ENCODE measurements at places on chromosomes 6 and 20.

DNA sequence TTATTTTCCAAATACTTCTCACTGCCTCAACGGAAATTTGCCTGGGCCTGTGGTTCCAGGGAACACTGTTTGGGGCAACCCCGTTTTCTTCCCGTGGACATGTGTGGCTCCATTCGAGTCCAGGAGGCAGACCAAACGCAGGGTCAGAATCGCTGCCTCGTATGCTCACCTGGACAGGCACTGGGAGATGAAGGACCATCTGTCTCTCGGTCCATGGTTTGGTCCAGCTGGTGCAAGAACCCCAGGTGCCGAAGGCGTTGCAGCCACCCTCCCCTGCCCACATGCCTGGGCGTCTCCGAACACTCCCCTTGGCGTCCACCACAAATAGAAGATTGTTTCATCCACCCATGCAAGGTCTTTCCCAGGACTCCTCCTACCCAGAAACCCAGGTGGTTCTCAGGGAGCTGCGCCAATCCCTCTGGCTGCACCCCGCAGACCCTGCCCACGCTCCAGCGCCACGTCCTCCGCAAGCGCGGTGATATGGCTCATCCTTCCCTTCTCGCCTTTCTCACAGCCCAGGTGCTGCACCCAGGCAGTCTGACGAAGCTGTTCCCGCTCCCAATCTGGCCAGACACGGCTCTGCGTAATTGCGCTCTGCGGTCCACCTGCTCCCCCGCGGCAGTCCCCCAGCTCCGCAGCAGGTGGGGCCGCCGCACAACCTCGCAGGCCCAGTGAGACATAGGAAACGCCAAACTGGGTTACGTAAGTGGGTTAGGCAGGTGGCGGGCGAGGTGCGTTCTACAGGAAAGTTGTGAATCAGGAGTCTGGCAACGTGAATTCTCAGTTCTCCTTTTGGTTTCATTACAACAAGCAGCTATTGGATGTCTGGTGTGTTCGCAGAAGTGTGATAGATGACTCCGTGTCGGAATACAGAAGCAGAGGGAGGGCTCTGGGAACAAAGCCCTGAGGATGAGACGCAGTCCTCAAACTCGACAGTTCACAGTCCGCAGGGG lies 146.2 kb upstream of the ECI2 start:
- DNase-seq: peak; percentile 33

DNA sequence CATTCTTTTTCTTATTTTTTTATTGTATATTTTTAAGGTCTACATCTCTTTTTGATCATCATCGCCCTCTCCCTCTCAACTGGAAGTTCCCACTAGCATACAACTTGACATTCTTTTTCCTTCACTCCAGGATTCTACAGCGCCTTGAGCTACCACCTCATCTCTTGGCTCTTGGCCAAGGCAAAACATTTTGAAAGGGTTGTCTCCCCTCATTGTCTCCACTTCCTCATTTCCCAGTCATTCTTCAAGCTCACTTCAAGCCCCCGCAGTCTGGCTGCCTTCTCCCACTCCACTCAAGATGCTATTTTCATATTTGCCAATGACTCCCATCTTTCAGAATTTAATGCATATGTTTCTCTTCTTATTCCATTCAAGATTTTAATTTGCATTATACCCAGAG lies 63.0 kb downstream of the OPN5 start:
- DNase-seq: no peak

GRCh38 chr6:163085426-163085825 lies 329.1 kb upstream of the QKI start:
- no peak for DNase-seq

GRCh38 chr6:98672681-98673475 lies 161.5 kb upstream of the POU3F2 start:
- DNase-seq: no peak

DNA sequence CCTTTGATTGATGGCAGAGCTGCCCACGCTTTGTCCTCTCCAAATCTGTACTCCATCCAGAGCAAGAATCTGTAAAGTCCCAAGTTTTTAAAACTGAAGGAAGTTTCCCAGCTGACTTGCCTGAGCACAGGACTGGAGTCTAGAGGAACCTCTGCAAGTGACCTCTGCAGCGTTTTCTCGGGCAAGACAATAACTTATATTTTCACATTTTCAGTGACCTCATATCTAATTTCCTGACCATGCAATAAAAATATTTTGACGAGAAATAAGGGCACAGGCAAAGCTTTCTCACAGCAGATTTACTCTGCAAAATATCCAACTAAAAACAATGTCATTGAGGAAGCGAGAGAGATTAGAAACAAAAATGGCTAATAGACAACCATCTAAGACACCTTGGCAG lies 185.5 kb upstream of the SNX9 start:
- no peak for DNase-seq

DNA sequence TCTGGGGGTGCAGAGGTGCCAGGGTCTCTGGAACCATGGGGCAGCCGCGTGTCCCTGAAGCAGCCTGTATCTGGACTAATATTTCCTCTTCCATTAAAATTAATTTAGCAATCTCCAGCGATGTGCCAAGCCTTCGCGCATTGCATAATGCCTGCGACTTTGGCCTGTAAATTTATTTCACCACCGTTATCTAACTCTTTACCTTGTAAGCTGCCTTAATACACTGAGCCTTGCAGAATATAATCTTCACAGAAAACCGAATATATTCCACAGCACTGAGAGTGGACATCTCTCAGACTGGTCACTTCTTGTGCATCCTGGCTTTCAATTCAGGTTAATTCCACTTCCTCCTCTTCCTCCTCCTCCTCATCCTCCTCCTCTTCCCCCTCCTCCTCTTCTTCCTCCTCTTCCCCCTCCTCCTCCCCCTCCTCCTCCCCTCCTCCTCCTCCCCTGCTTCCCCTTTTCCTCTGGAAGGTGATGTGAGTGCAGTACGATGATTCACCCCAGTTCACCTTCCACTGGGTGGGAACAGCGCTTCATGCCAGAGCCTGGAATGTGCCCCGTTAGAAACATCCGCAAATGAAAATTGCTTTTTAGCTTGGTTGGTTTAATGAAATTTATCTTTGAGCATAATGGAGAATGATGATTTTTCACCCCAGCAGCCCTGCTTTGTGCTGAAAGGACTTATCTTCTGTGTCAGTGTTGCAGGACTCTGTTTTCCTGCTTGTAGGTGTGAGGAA lies 101.4 kb downstream of the CDH4 start:
- no peak for DNase-seq

DNA sequence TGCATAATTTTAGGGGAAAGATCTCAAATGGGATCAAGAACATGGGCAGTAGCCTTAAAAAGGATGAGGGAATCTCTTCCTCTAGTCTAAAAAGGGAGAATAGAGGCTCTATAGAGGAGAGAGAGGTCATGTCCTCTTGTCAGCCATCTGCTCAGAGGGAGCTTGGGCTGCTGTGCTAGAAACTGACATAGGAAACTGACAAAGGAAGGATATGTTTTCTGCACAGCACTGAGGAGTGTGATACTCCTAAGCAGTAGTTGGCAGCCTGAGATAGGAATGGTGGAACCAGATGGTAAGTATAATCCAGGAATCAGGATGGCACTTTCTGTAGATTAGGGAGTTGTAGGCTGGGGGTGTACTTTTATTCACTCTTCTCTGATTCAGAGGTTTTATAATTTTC lies 59.2 kb downstream of the PTPRA start:
- no peak for DNase-seq

DNA sequence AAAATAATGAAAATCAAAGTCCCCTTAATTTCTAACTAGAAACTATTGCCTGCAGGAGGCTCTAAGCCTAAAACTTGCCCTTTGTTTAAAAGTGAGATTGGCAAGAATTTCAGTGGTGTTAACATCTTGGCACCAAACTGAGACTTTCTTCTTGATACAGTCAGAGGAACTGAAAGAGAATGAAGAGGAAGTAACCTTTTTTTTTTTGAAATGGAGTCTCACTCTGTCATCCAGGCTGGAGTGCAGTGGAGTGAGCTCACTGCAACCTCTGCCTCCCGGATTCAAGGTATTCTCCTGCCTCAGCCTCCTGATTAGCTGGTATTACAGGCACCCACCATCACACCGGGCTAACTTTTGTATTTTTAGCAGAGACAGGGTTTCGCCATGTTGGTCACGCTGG lies 3.6 kb downstream of the DOP1A start:
- DNase-seq: no peak

- no peak for DNase-seq
Observed at GRCh38 chr20:47125758-47126591, 230.5 kb downstream of the ZMYND8 start.

GRCh38 chr6:8934318-8934717 lies 499.0 kb upstream of the SLC35B3 start:
- no peak for DNase-seq

DNA sequence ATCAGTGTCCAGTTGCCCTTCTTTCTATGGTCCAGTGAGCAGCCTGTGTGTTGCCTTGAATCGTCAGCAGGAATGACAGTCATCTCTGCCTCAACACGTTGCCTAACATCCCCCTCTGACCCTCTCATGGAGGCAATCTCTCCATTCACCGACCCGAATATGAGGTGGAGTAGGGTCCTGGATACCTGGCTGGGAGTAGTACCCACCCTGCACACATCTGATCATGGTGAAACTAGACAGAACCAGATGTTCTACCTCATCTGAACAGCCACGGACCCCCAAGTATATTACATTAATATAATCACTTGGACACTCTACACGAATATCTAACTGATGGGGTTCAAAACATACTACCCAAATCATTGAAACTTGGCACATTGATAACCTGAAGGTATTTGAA lies 77.0 kb upstream of the COL21A1 start:
- no peak for DNase-seq

DNA sequence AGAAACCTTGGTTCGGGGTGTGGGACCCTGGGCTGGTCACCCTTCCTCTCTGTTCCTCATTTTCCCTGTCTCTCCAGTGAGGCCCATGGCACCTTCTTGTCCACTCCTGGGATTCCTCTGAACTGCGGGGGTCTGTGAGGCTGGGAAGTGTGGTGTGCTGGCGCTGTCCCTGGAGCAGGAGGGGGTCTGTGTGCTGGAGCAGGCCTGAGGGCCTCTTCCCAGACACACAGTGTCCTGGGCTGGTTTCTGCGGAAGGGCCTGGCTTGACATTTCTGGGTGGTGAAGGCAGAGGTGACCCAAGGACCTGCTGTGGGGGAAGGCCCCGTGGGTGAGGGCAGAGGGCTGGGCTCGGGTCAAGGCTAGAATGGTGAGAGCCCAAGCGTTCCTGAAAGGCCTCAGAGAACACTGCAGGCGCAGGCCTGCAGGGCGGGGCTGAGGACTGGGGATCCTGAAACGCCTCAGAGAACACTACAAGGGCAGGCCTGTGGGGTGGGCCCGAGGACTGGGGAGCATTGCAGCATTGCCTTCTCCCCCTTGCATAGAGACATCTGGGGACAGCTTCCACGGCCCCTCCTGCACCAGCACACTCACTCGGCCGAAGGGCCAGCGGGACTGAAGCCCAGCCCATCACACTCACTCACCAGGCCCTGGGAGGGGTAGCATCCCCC lies 10.6 kb upstream of the BAK1 start:
- no peak for DNase-seq

- no peak for DNase-seq
Observed at GRCh38 chr6:41038205-41038604, 816 bp downstream of the UNC5CL start.

DNA sequence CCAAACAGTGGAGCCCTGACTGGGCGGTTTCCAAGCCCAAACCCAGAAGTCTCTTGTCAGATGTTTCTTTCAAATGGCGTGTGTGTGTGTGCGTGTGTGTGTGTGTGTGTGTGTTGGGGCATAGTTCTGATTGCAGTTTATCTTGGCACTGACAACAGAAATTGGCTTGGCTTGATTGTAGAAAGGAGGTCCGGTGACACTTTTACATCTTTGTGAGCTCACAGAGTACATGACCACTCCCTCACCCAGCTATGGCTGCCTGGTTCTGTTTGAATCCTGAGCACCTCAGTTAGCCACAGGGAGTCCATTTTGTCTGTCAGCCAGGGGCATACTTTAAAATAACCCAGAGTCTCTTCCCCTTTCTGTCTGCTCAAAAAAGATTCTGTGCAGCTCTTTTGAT lies 276.3 kb downstream of the CD83 start:
- no peak for DNase-seq

- no peak for DNase-seq
Observed at GRCh38 chr20:1813674-1814635, 81.3 kb upstream of the SIRPA start.

DNA sequence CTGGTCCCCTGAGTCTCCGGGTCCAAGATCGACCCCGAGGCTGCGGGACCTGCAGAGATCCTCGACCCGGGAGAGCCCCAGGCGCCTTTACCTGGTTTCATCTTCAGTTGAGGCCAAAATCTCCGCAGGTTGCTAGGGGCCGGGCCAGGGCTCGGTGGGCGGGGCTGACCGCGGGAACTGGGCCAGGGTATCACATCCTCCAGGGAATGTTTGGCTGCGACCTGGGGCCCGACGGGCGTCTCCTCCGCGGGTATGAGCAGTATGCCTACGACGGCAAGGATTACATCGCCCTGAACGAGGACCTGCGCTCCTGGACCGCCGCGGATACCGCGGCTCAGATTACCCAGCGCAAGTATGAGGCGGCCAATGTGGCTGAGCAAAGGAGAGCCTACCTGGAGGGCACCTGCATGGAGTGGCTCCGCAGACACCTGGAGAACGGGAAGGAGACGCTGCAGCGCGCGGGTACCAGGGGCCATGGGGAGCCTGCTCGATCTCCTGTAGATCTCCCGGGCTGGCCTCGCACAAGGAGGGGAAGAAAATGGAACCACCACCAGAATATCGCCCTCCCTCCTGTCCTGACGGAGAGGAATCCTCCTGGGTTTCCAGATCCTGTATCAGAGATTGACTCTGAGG lies 53.8 kb upstream of the POLR1H start:
- DNase-seq: peak; percentile 11

DNA sequence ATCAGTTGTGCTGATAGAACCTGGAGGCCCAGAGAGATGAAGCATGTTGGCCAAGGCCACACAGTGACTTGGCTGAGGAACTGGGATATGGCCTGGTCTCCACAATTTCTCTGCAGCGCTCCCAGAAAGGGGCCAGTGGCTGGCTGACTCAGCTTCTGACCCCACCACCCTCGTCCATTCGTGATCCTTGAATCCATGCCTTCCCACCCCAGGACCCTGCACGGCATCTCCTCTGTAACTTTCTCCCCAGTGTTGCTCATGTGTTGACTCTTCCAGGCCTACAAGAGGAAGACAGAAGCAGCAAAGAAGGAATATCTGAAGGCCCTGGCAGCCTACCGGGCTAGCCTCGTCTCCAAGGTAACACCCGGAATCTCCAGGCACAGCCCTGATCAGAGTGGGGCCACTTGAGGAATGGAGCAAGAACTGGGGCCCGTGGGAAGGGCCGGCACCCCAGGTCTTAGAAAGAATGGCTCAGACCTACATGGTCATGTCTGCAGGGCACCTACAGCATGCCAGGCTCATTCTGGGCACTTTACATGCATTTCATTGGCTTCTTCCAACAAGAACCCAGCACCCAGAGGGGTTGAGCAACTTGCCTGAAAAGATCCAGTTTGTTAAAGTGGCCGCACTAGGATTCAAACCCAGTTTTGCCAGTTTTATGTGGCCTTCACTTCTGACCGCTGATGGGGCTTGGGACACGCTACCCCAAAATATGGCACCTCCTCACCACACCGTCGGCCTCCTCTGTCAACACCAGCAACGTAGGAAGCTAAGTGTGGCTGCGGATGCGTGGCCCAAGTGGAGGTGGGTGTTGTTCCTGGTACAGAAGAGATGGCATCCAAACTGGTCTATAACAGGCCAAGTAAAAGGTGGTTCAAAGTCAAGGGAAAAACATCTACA lies 122.2 kb downstream of the JPH2 start:
- DNase-seq: no peak

- peak; percentile 30 for DNase-seq
Observed at GRCh38 chr6:30258204-30258603, 45.0 kb upstream of the TRIM26 start.
